CD4-positive, alpha-beta memory T cell (primary cell): ENCODE measurements at places on chromosomes 13 and 19. TPM values are rescaled to one million over a fixed set of nuclear protein-coding genes. Genes with fewer than 3 reads are reported as not detected.

The ZNF285 gene
- total RNA-seq, result 2.2 TPM

DNA sequence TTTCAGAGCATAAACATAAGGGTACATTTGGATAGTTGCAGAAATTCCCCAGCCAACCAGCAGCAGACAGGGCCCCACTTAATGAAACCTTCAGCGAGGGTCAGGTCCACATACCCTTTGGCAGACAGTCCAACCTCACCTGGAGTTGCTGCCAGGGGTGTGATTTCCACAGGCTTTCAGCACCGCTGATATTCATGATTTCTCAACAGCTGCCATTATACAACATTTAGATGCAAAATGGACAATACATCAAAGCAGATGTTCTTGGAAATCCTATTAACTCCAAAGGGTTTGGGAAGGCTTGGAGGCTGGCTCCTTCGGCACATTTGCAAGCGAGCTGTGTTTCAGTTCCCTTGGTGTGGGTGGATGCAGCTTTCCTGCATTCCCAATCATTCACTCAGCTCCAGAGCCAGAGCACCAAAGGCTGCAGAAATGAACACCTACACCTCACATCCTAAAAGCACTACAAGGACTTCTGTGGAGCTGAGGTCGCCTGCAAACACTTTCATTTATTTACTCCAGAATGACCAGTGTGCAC lies 147.2 kb upstream of the VSTM2B start:
- H3K4me1 ChIP-seq, result no peaks in the 10 kb centered on the region
- H3K27ac ChIP-seq, result no peak overlapping the region
- no peaks in the 10 kb centered on the region for H3K27me3 ChIP-seq
- H3K36me3 ChIP-seq, result no peaks in the 10 kb centered on the region

DNA sequence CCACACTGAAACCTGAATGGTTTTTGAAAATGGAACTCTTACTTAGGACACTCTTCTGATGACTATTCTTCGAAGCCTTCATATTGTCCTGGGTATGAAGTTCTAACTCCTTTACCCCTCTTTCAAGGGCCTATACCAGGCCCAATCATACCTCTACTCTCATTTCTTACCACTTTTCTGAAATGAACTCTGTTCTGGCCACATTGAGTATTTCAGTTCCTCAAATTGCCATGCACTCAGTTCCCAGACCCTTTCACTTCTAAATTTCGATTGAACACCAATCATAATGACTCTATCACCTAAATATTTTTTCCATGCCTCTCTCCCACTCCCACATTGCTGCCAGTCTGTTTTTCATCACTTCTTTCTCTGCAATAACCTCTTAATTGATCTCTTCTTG lies 53.7 kb downstream of the LACC1 start:
- H3K27ac ChIP-seq, result no peak overlapping the region
- no peak overlapping the region for H3K4me3 ChIP-seq
- no peaks in the 10 kb centered on the region for H3K27me3 ChIP-seq
- no peaks in the 10 kb centered on the region for H3K4me1 ChIP-seq
- no peak for DNase-seq

DNA sequence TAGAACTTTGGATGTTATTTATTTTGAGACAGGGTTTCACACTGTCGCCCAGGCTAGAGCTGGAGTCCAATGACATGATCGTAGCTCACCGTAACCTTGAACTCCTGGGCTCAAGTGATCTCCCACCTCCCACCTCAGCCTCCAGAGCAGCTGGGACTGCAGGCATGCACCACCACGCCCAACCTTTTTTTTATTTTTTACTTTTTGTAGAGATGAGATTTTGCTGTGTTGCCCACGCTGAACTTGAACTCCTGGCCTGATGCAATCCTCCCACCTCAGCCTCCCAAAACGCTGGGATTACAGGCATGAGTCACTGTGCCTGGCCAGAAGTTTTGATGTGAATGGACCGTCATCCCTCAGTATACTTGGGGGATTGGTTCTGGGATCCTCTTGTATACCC lies 13.7 kb downstream of the ANKRD27 start:
- no peak for DNase-seq
- H3K4me3 ChIP-seq, result no peak overlapping the region
- H3K27me3 ChIP-seq, result no peaks in the 10 kb centered on the region
- peaks cover 8% of the 10 kb centered on the region for H3K36me3 ChIP-seq
- H3K27ac ChIP-seq, result no peak overlapping the region

- H3K27ac ChIP-seq, result no peak overlapping the region
- H3K27me3 ChIP-seq, result no peaks in the 10 kb centered on the region
- H3K36me3 ChIP-seq, result no peaks in the 10 kb centered on the region
- no peak overlapping the region for H3K4me3 ChIP-seq
- DNase-seq, result no peak
These were observed 61.2 kb upstream of the MIR17HG start for GRCh38 chr13:91286317-91286716.

DNA sequence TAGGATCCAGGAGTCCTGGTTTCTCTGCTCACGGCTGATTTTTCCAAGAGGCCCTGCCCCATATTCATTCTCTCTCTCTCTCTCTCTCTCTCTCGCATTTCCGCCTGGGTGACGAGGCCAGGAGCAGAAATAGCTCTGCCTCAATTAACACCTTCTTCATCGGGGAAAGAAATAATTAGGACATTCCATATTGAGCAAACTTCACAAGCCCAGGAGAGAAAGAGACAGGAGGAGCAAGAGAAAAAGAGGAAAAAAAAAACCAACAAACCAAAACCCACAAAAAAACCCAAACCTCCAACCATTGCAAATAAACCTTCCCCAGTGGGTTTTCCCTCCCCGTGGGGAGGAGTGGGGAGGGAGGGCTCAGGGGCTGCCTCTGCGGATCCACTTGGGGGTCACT lies 143.0 kb downstream of the CACNA1A start:
- H3K27me3 ChIP-seq, result no peaks in the 10 kb centered on the region
- no peak for DNase-seq
- no peak overlapping the region for H3K4me3 ChIP-seq
- H3K27ac ChIP-seq, result no peak overlapping the region

GRCh38 chr13:54234607-54235006 lies 1206.0 kb downstream of the OLFM4 start:
- H3K4me3 ChIP-seq, result no peak overlapping the region
- no peaks in the 10 kb centered on the region for H3K4me1 ChIP-seq
- no peak overlapping the region for H3K27ac ChIP-seq
- H3K27me3 ChIP-seq, result no peaks in the 10 kb centered on the region
- H3K36me3 ChIP-seq, result no peaks in the 10 kb centered on the region

DNA sequence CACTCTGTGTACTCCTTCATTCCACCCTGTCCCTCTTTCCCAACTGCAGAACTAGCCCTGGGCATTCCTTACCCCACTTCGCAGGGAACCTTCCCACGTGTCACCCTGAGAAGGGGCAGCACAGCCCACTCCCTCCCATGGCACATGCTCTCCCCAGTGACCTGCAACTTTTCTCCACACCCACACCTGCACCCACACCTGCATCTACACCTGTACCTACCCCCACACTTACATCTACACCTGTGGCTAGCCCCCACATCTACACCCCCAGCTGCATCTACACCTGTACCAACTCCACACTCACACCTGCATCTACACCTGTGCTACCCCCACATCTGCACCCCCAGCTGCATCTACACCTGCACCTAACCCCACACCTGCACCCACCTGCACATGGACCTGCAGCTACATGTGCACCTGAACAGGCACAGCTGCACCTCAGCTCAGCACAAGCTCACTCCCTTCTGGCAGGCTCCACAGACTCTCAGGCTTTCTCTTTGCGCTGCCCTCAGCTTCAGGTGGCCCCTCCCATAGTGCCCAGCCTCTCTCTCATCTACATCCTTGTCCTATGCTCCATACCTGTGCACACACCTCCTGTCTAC lies 234.1 kb downstream of the TUBA3C start:
- no peaks in the 10 kb centered on the region for H3K4me1 ChIP-seq
- H3K4me3 ChIP-seq, result no peak overlapping the region
- DNase-seq, result no peak
- no peak overlapping the region for H3K27ac ChIP-seq
- no peaks in the 10 kb centered on the region for H3K36me3 ChIP-seq
- H3K27me3 ChIP-seq, result no peaks in the 10 kb centered on the region

DNA sequence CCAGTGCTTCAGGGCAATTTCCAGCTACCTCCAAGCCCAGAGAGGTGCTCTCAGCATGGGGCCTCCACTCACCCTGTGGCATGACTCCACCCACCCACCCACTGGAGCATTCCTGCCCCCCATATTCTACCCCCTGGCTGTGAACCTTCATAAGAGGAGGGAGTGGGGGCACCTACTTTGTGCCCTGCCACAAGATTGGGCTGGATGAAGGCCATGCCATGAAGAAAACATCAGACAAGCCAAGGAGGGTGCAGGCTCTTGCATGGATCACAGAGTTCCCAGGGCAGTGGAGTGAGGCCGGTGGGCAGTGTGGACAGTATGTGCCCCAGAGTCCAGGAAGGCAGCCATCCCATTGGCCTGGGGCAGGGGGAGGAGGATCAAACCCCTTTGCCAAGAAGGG lies 97.8 kb downstream of the UQCRFS1 start:
- no peaks in the 10 kb centered on the region for H3K36me3 ChIP-seq
- H3K27ac ChIP-seq, result no peak overlapping the region
- DNase-seq, result no peak
- no peaks in the 10 kb centered on the region for H3K4me1 ChIP-seq
- no peaks in the 10 kb centered on the region for H3K27me3 ChIP-seq

- peaks cover 95% of the 10 kb centered on the region for H3K4me1 ChIP-seq
- H3K27me3 ChIP-seq, result no peaks in the 10 kb centered on the region
- H3K4me3 ChIP-seq, result no peak overlapping the region
- peaks cover 13% of the 10 kb centered on the region for H3K36me3 ChIP-seq
These were observed 7.5 kb downstream of the RASA3 start for GRCh38 chr13:114124921-114125320.

The KCNC3 gene
- total RNA-seq, result 1.6 TPM

DNA sequence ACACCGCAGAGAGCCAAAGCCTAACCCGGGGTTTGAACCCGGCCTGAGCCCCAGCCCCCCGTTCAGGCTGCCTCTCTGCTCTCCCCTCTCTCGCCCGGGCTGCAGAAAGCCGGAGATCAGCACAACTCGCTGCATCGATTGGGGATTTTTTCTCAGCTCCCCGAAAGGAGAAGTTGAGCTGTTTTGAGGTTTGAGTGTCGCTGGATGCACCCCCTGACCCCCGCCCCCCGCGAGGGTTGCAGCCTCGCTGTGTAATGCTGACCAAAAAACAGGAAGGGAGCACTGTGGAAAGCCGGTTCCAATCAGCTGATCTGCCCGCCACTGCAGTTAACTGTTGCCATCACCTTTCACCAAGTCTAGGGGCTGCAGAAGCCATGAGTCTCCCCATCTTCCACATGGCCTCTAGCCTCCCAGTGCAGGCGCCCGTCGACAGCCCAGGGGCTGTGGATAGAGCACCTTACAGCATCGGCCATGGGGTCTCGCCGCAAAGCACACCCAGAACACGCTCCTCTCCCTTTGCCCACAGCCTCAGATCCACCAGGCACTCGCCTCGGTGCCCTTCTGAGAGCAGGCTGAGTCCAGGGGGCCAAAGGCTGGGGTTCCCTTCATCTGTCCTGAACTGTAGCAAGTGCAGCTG lies 34.5 kb downstream of the MYO9B start:
- H3K36me3 ChIP-seq, result peaks cover 34% of the 10 kb centered on the region
- no peak overlapping the region for H3K27ac ChIP-seq
- no peaks in the 10 kb centered on the region for H3K27me3 ChIP-seq
- no peak overlapping the region for H3K4me3 ChIP-seq
- DNase-seq, result no peak
- no peaks in the 10 kb centered on the region for H3K4me1 ChIP-seq

The FUT1 gene
- total RNA-seq, result 0.22 TPM

The PDX1 gene
- total RNA-seq, result not detected

The PALM gene
- total RNA-seq, result not detected

DNA sequence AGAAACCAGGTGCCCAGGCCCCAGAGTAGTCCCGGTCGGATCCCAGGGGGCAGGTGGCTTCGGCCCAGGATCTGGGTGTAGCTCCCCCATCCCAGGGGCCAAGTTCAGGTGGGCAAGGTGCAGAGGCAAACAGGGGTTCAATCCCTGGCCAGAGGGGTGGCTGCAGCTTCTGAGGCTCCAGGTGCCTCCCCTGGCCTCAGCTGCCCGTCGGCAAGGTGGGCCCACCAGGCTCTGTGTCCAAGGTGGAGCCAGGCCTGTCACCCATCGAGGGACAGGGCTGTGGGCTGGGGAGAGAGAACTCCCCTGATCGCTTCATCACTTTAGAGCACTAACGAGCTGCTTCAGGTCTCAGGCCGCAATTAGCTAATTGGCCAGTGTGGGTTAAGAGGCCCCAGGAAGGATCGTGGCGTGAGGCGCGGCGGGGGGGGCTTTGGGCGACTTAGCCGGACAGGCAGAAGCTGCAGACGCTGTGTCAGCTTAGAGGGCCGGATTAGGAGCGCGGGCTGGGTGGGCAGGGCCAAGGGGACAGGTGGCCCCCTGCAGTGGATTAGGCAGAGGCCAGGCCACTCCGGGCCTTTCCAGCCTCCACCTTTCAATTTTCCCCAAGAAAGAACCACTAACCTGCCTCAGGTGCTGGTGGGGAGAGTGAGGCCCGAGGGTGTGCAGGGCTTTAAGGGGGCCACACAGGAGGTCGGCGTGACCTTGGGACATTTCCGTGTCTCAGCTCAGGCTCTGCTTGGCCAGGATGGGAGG lies 2.8 kb upstream of the RAX2 start:
- no peak overlapping the region for H3K27ac ChIP-seq
- H3K36me3 ChIP-seq, result no peaks in the 10 kb centered on the region
- H3K4me1 ChIP-seq, result no peaks in the 10 kb centered on the region
- H3K27me3 ChIP-seq, result no peaks in the 10 kb centered on the region
- H3K4me3 ChIP-seq, result no peak overlapping the region
- DNase-seq, result no peak

DNA sequence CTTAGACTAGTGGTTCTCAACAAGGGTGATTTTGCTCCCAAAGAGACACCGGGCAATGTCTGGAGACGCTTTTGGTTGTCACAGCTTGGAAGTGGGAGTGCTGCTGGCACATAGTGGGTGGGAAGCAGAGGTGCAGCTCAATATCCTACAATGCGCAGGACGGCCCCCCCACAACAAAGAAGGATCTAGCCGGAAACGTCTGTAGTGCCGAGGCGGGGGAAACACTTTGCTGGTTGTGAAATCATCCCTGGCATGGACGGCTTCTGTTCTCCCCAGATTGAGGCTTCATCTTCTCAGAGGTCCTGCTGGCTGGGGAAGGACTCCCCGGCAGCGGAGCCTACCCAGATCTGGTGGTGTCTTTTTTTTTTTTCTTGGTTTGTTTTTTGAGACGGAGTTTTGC lies 13.4 kb upstream of the SYT5 start:
- no peak for DNase-seq
- H3K4me3 ChIP-seq, result no peak overlapping the region
- H3K27ac ChIP-seq, result no peak overlapping the region
- H3K4me1 ChIP-seq, result no peaks in the 10 kb centered on the region
- H3K36me3 ChIP-seq, result no peaks in the 10 kb centered on the region

DNA sequence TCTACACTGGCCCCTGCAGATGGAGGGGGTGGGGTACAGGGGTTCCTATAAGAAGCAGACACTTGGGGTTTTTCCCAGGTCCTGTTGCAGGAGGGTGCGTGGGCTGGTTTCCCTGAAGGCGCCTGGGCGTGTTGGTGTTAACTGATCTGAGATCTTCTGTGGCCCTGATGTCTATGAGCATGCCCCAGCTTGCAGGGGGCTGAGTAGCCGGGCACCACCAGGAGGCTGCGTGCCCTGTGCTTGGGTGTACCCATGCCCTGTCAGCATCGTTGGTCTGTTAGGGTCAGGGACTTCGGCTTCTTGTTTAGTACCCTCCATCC lies 45.3 kb downstream of the CAPN12 start:
- peaks cover 51% of the 10 kb centered on the region for H3K4me1 ChIP-seq
- no peak overlapping the region for H3K27ac ChIP-seq
- no peak for DNase-seq
- H3K36me3 ChIP-seq, result peaks cover 34% of the 10 kb centered on the region
- no peaks in the 10 kb centered on the region for H3K27me3 ChIP-seq

The ELANE gene
- total RNA-seq, result not detected
